ENCODE measurements at places on chromosomes 6 and 20.

GRCh38 chr20:56423886-56424285 lies 11.8 kb downstream of the CASS4 start:
- no peak for DNase-seq

DNA sequence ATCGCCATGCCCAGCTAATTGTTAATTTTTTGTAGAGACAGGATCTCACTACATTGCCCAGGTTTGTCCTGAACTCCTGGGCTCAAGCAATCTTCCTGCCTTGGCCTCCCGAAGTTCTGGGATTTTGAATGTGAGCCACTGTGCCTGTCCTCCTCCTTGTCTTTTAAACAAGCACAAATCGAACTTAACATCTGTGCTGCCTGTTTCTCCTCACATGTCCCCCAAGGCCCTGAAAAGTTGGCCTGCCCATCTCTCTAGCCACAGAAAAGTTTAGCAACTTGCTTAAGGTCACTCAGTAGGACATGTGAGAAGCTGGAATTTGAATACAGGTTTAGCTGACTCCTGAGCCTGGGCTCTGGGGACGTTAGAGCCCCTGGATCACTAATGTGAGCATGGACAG lies 115.7 kb upstream of the KCNG1 start:
- DNase-seq: no peak

DNA sequence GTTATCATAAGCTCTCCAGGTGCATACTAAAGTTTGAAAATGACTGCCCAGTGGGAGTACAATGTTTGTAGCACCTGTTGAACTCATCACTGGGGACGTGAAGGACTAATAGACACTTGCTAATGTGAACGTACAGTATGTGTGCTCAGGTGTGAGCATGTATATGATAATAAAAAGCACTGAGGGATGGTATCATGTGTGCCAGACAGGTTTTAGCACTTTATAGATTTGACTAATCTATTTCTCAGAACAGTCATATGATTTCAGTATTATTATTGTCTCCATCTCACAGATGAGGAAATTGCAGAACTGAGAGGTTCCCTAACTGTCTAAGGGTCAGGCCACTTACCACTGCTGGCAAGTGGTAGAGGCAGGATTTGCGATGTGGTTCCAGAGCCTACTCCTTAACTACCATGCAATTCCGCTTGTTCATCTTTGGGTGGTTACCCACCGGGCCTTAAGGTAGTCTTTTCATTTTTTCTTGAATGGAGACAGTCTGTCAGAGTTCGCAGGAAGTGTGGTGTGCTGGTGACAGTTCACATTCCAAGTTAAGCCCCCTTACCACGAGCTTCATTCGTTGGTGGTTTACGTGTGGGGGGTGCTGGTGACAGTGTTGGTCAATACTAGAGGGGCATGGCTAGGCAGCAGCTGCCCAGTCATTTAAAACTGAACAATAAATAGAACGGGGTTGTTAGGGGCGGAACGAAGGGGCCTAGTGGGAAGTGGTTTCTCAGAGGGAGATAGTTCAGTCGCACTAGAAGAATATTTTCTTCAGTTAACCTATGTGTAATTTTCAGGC lies 46.8 kb downstream of the RREB1 start:
- DNase-seq: no peak

- peak; percentile 64 for DNase-seq
Measured at GRCh38 chr6:158559895-158560835, at the start of gene TMEM181. TSS of gene TMEM181 (plus strand) at chr6:158560091. CDS start at chr6:158560225, 134 bp downstream.

GRCh38 chr6:15773806-15774410 lies 111.1 kb upstream of the DTNBP1 start:
- DNase-seq: no peak

DNA sequence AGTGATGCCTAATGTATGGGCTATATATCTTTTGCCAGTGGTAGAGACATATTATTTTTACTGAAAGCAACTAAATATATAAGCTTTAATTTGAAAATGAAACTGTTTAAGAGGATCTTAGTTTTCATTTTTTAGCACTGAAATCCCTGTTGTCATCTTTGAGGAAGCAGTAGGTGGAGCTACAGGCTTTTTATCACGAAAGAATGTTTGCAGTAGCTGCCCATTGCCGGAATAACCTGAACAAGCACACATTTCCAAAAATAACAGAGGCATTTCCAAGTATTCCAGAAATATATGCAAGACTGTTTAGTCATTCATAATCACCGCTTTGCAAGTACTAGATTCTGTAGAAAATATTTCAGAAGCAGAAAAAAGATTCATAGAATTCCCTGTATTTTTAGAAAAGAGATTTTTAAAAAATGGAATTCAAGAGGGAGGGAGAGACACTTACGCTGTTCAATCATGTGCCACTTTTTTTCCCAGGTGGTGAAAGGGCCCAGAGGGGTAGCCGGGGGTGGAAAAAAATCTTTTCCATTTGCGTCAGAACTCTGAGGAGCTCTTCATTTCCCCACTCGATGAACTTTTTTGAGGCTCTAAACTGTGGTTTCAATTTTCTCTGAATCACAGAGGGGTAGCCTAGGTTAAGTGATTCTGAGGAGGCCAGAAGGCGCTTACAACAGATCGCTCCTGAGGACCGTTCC lies 142.5 kb upstream of the FERMT1 start:
- no peak for DNase-seq

GRCh38 chr20:49482621-49483017 lies at the start of gene KCNB1:
TSS of gene KCNB1 (minus strand) at chr20:49482668. CDS start at chr20:49482480, 188 bp downstream.
- DNase-seq: peak; percentile 19

DNA sequence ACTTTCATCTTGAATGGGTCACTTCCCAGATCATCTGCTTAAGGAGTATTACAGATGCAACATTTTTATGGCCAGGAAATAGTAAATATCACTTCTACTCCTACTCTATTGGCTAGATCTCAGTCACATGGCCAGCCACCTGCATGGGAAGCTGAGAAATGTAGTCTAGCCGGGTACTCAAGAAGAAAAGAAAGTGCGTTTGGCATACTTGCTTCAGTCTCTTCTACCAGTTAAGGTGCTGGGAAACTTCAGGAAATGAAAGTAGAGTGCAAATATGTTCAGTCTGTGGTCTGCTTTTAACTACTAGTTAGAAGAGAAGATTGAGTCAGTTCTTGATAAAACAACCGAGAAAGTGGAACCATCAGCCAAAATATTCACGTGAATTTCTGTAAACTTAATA lies 129.2 kb downstream of the PDSS2 start:
- no peak for DNase-seq

DNA sequence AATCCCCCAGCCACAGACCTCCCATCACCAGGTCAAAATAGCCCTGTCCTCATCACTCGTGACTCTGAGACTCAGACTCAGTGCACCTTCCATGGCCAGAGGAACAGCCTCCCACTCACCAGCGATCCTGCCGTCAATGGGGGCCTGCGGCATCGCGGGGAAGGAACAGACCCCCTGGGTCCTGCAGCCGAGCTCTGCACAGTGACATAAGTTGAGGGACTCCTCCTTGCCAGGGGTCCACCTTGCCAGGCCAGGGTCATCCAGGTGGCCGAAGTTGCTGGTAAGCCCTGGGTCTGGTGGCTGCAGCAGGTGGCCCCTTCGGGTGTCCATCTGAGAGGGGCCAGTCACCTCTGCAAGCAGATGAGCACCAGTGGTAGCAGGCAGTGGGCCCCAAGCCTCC lies 16.3 kb downstream of the ETV7 start:
- no peak for DNase-seq

GRCh38 chr6:23277521-23278179 lies 708.3 kb downstream of the HDGFL1 start:
- no peak for DNase-seq

DNA sequence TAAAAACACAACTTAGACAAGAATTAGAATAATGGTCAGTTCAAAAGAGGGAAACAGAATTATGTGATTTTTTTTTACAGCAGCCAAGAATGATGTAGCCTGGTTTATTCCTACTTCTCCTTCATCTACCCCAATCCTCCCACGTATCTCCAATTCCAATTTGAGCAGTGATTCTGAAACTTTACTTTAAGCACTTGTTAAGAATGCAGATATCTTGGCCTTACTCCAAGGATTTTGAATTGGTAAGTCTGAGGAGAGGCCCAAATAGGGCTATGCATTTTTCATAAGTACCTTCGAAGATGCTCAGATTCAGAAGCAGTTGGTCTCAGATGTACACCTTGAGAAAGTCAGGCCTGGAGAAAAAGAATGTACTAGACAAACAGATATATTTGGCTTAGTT lies 233.4 kb upstream of the FLRT3 start:
- no peak for DNase-seq

DNA sequence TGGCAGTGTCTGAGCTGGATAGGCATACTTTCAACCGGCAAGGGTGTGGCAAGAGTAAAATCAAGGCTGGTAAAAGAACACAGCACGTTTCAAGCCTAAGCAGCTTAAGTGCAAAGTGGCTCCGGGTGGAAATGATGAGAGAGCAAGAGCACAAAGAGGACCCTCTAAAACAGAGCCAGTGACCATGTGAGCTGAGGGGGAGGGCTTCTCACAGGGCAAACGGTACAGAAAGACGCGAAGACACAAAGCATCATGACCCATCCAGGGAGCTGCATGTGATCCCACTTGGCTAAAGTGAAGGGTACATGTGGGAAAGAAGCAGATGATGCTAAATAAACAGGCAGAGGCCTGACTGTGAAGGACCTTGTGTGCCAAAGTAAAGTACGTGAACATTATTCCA lies 25.7 kb downstream of the FKBP5 start:
- no peak for DNase-seq

DNA sequence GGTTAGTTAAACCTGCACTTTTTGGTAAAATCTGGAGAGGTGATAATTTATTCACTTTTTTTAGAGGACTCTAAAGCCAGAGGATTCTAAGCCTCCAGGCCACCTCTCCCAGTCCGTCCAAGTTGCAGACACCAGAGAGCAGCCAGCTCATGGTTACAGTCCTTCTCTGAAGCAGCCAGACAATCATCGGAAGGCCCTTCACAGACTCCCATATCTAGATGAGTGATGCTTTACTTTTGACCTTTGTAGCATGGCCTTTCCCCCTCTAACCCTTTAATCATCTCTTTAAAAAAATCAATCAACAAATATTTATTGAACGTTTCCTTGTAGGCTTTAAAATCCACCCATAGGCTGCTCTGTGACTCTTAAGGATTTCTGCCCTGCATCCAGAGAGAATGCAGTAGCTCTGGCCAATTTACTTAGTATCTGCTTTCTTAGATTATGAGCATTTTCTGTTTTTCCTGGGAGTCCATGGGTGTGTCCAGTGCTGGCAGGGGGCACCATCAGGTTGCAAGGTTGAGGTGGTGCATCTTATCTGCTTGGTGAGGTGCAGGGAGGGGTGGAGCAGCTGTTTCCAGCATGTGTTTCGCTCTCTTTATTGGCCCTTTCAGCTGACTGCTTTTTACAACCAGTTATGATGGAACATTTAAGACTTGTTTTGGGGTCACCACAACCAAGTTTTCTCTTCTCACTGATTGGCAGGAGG lies 58.6 kb downstream of the JARID2 start:
- no peak for DNase-seq

DNA sequence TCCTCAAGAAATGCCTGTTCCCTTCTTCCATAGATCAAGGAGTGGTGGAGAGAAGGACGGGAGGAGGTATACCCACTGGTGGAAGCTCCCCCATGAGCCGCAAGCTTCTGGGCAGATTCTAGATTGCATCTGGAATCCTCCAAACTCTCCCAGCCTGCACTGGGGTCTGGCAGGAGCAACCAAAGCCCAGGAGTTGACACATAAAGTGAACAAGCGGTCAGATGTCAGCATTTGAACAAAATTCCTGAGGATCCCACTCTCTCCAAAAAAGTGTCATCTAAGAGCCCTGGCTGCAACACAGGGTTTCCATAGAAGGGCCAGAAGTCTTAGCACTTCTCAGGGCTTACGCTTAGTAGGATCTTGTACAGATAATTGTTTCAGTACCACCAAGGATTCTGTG lies 88.2 kb downstream of the KCNB1 start:
- DNase-seq: no peak

- no peak for DNase-seq
Measured at GRCh38 chr20:4183361-4183760, 168.0 kb upstream of the RNF24 start.

GRCh38 chr6:917939-918338 lies 225.0 kb upstream of the EXOC2 start:
- DNase-seq: no peak

DNA sequence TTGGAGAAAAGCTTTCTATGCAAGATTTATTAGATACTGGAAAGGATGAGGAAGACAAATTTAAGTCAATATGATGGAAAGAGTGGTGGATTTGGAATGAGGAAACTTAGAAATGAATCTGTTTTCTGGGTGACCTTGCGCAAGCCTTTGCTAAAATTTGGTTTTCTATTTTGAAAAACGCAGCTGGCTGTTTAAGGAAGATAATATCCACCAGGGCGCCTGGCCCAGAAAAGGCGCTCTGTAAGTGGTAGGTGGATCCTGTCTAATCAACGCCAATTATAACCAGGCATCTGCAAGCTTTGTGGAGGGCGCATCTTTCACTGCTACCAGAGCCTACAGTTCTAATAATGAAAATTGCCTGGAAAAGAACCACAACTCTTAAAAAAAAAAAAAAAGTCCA lies 398 bp upstream of the SPATS1 start:
- DNase-seq: no peak

GRCh38 chr20:62537649-62538292 lies 62.0 kb upstream of the GATA5 start:
- no peak for DNase-seq

DNA sequence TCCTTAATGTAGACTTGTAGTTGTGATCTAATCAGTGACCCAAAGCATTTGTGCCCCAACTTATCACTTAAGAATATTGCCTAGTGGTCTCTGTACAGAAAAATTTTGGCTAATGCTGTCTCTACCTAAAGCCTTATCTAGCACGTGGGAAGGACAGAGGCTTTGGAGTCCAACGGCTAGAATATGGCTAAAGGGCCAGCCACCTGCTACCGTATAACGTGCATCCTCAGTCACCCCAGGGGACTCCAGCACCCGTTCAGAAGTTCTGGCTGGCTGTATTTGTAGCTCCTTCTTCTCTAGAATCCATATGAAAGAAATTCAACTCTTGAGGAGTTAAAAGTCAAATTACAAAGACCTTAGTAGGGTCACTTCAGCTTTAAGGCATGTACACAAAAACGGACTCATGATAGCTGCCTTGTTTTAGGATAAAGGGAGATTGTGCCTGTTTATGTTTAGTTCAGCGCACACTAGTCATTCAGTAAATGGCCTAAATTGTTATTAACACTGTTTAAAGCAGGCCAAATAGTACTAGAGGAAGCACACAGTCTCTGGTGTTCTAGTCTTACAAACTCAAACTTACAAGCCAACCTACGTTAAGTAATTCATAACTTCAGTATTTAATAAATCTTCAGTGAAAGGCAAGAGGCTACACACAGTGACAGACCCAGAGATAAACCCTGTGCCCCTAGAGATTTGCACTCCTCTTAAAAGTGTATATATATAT lies 407.5 kb upstream of the PLCB4 start:
- no peak for DNase-seq

GRCh38 chr6:11380969-11381744 lies 148.7 kb upstream of the NEDD9 start:
- DNase-seq: no peak

- DNase-seq: no peak
Measured at GRCh38 chr6:7818257-7819214, 92.1 kb downstream of the TXNDC5 start.

All from stimulated activated CD8-positive, alpha-beta memory T cell treated with anti-CD3 and anti-CD28 coated beads, Interleukin-7, amount 100 ng/mL, for 48 hours (primary cell).